ENCODE measurements at places on chromosomes 3 and 15.

- DNase-seq, result no peak
Measured at GRCh38 chr3:32018757-32019564, 37.4 kb downstream of the ZNF860 start.

DNA sequence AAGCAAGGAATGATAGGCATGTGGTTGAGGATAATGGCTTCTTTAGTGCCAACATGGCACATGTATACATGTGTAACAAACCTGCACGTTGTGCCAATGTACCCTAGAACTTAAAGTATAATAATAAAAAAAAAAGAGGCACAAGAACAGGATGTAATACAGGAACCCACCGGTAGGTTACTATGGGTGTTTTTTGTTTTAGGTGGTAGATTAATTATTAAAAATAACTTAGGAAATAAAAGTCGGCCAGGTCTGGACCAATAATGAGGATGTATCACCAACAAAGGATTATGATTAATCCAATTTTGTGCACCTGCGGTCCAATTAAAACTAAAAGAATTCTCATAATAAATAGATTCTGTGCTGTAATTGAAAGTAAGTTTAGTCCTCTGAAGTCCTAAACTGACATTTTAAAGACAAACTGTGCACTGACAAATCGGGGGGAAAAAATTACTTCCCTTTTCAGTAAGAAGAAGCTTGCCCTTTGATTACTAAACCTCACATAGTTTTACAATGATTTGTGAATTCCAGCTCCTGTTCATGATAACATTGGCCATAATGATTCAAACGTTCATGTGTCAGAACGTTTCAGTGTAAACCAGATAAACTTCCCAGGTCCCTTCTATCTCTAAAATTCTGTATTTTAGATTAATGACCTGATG, 62.2 kb downstream of the CASR start:
- DNase-seq, result no peak

GRCh38 chr15:73389971-73390544, 21.3 kb upstream of the HCN4 start:
- no peak for DNase-seq

GRCh38 chr3:185630182-185630622, 44.1 kb downstream of the SENP2 start:
- no peak for DNase-seq

- DNase-seq, result no peak
Measured at GRCh38 chr15:99433026-99433756, 132.6 kb upstream of the MEF2A start.

DNA sequence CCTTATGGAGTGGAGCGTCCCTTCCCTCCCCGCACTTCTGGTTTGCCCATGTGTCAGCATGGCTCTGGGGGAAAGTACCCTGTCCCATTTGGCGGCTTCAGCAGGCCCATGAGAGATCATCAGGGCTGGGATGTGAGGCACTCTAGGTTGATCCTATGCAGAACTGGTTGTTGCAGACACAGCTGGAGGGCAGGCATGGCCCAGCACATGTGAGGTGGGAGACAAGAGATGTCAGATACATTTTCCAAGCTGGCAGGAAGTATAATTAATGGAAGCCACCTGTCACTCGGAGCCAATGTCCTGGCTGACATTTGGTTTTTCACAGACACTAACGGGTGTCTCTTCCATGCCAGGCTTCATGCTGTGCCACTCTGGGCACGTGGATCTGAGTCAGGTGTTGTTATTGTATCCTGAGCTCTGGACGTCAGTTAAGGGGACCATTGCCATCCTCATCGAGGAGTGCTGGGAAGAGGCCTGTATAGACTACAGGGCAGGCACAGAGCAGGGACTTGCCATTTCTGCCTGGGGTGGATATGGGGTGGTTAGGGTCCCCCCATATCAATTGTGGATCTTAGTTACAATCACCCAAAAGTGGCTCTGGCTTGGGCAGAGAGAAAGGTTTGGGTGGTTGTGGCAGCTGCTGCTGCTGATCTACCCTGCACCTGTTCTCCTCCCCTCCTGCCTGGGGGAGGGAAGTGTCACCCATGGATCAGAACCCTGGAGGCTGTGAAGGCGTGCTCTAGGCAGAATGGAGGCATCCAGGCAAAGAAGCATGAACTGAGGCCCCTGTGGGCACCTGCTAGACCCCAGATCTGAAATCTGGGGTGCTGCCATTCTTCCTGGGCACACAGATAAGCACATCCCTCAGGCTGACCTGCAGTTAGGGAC, 140.7 kb downstream of the FBLN2 start:
- no peak for DNase-seq

DNA sequence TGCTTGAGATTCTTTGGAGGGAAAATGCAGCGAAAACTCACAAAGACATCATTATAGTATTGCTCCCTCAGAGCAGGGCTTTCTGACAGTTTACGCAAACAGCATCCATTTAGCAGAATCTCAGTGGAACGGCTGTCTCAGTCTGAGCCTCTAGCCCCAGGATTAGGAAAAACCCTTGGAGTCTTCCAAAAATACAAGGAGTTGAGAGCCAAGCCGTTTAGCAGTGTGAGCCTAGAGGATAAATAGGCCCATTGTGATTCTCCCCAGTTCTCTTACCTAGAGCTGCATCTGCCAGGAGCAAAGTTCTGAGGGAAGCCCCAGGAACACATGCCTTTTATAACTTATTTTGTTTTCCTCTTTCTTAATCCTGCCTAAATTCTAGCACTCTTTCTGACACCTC, 359.6 kb downstream of the NTRK3 start:
- DNase-seq, result no peak

- DNase-seq, result no peak
Measured at GRCh38 chr3:13709706-13710105, 160.8 kb downstream of the FBLN2 start.

GRCh38 chr3:87270908-87271700, 5.3 kb downstream of the POU1F1 start:
- DNase-seq, result no peak

- no peak for DNase-seq
Measured at GRCh38 chr3:44883213-44883955, 9.0 kb downstream of the TGM4 start.

GRCh38 chr3:112056451-112056929, 22.0 kb downstream of the TMPRSS7 start:
- DNase-seq, result no peak

DNA sequence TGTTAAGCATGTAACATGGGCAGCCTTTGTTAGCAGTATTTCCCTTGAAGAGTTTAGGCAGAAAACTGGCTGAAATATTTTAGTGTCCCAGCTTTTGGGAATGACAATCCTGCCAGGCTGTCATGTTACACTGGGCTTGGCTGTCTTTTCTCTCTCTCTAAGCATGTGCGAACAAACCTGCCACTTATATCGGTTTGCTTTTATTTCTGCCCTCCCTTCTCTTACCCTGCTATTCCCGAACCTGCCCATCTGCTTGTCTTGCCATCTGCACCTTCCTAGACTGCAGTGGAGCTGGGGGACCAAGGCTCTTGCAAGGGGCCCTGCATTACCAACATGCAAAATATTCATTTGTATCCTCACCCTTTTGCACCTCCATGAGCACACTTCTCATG, 339.6 kb downstream of the EPHB1 start:
- no peak for DNase-seq

- peak; percentile 31 for DNase-seq
Measured at GRCh38 chr15:24954783-24955530, at the start of the genes SNRPN and SNURF. SNRPN (plus strand) TSS chr15:24954987; CDS start chr15:24974454, 19,467 bp downstream. SNURF (plus strand) TSS chr15:24954987; CDS start chr15:24955049, 62 bp downstream.

DNA sequence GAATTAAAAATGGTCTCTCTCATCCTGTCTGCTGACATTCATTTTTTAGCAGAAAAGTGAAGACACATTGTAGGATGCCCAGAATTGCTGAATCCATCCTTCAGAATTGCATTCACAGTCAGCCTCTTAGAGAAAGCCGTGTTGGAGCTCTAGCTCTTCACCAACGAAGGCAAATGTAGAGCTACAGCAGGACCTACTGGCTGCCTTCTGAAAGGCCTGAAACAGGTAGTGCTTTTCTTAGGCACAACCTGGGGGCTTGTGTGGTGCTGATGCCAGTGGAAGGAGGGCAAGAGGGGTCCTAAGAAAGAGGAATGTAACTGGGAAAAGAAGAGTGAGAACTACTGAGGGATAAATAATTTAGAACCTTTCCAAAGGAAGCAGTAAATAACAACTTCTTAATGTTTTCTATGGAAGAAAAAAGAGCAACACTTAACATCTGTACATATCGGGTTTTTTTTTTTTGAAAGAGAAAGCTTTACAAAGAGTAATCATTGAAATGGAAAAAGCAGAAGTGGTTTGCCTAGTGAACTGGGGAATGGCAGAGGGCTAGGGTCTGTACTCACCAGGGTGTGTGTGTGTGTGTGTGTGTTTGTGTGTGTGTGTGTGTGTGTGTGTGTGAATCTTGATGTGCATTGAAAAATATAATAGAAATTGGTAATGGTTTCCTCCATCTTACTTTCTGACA, 297.8 kb downstream of the SATB1 start:
- DNase-seq, result no peak

- no peak for DNase-seq
Measured at GRCh38 chr3:44416031-44417030, 61.1 kb downstream of the ZNF445 start.

DNA sequence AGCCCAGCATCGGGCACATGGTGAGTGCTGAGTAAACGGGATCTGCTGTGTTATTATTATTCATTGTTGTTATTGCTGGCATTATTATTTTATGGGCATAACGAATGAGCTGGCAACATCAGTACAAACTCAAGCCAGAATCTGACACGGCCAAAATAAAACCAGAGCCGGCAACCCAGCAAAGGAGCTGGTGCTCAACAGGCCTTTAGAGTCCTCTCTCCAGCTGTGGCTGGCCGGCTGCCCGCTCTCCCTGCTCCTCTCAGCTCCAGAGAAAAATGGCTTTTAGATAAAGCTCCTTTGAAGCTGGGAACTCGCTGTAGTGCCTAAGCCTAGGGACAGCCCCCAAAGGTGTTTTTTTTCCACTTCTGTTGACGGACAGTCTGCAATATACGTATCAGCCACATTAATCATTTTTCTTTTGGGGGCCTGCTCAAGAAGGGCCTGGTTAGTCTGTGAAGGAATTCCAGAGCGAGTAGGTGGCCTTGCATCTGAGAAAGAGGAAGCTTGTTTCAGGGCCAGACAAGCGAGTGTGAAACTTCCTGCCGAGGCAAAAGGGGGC, 193.9 kb upstream of the UBE2E1 start:
- DNase-seq, result no peak

DNA sequence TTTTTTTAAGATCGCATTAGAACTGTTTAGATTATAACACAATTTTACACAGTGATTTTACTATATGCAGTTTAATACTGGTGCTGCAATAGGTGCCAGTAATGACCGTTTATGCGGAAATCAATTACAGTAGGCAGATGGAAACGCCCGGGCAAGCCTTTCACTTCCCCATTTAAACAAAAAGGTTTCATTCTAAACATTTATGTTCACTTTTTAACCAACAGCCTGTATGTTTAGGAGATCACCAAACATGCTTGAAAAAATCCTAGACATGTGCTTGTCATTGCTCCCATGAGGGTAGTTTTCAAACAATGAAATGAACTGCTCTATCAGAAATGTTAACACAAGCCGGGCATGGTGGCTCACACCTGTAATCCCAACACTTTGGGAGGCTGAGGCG, 2.7 kb downstream of the BNIP2 start:
- DNase-seq, result no peak

- DNase-seq, result no peak
Measured at GRCh38 chr3:57958642-57959422, 49.4 kb upstream of the FLNB start.

DNA sequence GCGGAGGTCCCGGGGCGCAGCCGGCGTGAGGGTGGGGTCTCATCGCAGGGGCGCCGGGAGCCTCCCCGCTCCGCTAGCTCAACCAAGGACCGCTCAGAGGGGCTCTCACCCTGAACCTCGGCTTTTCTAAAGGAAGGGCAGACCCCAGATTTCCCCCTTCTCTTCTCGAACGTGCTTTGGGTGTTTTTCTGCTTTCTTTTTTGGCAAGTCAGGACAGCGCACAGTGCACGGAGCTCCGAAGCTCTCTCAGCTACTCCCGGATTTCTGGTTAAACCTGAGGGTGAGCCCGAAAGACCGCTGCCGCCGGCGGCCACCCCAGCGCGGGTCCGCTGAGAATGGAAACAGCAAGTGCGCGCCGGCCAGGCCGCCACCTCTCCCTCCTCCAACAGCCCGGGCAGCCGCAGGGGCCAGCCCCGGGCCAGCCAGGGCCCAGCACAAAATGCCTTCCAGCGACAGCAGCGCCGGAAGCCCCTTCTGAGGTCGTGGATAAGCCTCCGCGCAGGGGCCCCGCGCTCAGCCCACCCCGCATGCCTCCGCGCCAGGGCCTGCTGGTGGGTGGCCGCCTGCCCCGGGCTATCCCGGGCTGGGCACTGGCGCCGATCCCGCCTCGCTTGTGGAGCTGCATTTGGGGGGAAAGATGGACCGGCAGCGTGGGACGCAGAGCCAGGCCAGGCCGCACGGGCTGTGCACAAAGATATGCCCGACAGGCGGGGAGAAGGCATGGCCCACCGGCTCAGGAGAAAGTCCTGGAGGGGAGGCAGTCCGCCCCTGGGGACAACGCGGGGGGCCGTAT, 8.2 kb upstream of the OCA2 start:
- DNase-seq, result no peak

DNA sequence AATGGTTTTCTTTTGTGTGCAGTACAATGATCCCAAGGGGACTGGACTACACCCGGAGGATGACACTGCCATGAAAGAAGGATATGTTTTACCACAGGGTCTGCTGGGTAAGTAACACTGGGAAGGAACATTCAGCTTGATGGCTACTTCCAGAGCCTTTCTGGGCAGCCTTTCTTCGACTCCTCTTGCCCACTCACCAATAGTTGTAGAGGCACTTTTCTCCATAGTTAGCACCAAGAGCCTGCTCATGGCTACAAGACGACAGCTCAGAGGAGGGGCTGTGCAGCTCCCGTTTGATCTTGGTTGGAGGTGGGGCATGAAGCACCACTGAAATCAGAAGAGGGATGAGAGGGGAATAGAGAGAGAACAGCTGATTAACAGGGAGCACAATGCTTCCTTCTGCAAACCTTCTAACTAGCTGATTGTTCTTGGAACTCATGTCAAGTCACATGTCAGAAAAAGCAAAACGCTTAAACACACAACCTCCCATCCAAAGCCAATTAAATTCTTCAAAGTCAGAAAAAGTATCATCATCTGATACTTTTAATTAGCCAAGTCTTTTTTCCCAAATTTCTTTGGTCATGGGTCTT, 27.9 kb downstream of the ETV5 start:
- no peak for DNase-seq

DNA sequence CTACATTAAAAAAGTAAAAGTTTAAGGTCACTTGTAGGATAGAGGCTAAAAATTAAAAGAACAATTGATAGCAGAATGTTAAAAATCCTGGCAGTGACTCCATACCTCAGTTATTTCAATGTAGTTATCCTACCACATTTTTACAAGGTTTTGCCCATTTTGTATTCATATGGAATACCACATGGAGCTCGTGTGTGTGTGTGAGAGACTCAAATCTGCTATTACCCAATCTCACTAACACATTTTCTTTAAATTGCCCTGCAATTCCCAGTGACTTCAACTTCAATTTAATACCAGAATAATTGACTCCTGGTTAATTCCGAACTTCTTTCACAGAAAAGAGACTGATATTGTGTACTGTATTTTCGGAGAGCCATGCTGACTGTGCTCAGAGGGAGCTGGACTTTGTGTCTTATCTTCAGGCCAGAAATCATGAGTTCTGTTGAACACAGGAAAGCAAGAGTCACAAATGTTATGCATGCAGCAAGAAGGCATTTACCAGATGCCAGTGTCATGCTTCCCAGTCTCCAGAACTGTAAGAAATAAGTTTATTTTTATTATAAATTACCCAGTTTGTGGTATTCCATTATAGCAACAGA, 529.0 kb upstream of the NECTIN3 start:
- no peak for DNase-seq
